ENCODE measurements at places on chromosomes 11 and 22.
A peak's percentile ranks its signal among the peaks of the same experiment; 100 is the strongest.

DNA sequence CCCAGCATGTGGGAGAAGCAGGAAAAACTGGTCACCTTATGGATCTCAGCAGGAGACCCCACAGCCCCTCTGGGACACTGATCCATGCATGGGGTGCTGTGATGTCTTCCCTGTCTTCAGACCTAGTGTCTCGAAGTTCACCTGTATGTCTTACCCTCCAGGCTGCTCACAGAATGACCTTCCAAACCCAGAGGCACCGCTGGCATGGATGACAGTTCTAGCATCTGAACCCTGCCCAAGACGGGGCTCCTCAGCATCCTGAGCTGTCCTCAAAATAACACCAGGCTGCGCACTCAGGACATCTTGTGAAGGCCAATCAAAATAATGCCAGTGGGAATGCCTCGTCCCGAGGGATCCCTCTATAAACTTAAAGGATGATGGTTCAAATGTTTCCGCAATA is 824.9 kb downstream of the TBC1D22A start:
- no peak for DNase-seq
- H3K27me3 ChIP-seq = no peaks in the 10 kb centered on the region
- H3K4me1 ChIP-seq = no peaks in the 10 kb centered on the region
- no peaks in the 10 kb centered on the region for H3K36me3 ChIP-seq

DNA sequence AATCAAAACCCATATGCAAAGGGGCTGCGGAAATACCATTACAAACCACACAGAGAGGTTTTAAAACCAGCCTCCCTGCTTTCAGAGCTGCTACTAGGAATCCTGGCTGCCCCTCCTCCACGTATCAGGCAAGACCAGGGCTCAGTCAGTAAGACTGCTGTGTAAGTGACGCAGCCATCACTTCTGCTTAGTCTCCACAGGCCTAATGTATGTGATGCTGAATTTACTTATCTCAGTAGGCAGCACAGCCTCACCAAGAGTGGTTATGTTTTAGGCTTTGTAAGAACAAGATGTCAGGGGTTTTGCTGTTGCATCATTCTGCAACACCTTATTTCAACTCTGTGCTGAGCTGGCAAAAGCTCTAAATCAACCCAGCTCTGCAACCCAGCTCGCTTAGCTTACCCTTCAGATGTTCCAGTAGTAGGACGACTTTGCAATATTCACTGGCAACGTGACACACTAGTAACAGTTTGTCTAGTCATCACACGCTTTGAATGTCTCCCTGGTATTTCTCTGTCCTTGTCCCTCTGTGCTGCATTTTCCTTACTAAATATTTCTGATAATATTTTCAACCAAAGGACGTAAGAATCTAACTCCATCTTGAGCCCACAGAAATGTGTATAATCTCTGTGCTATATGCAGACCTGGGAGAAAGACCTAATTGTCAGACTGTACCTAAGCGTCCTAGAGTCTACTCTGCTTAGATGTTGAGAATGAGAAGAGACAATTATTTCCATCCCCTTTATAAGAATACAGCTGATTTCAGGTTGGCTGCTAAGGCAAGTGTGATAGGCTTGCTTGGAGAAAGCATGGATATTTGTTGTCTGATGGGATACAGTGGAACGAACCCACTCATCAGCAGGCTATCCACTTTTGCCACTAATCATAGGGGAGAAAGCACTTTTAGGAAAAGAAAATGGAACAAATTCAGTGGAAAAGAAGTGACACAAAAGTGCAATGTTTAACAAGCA is 72.2 kb downstream of the LARGE2 start:
- no peak overlapping the region for H3K27ac ChIP-seq
- H3K4me3 ChIP-seq = no peak overlapping the region
- H3K27me3 ChIP-seq = no peaks in the 10 kb centered on the region
- no peaks in the 10 kb centered on the region for H3K4me1 ChIP-seq

GRCh38 chr22:39144101-39144767 is 8.2 kb downstream of the CBX7 start:
- H3K27ac ChIP-seq = peak overlapping the region; percentile 97
- H3K27me3 ChIP-seq = no peaks in the 10 kb centered on the region
- peaks cover 14% of the 10 kb centered on the region for H3K4me1 ChIP-seq
- no peaks in the 10 kb centered on the region for H3K36me3 ChIP-seq
- DNase-seq = peak; percentile 69

DNA sequence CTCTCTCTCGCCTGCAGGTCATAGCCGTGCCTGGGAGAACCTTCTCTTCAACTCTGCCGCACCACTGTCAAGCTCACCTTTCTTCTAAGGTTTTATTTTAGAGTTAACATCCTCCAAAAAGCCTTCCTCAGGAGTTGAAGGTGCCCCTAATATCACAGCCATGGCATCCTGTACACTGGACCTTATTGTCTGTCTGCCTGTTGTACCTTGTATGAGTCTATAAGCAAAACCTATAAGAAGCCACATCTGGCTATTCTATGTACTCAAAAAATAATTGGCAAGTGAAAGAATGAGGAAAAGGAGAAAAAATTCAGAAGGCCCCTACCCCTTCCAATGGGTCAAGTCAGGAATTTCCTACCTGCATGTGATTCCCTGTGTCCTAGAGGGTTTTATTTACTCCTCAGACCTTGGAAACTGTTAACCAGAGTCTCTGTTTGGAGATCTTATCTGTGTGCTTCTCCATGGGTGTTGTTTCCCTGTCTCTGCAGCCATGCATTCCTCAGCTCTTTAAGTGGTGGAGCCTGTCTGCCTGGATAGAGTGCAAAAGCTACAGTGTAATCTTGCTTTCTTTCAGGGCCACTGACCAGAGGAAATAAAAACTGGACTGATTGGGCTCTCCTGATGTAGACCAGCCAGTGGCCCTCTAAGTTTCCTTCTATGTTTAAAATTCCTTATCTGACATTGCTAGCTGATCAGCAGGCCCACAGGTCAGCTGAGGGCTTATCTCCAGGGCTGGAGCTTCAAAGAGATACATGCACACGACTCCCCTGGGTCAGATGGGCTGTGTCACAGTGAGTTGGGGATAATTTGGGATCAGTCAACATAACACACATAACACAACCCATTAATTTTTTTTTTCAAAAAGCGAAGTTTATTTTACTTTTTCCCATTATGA is 37.6 kb upstream of the TMEM135 start:
- no peaks in the 10 kb centered on the region for H3K36me3 ChIP-seq
- DNase-seq = no peak
- H3K4me1 ChIP-seq = peaks cover 2% of the 10 kb centered on the region
- H3K27ac ChIP-seq = no peak overlapping the region
- no peak overlapping the region for H3K4me3 ChIP-seq
- H3K27me3 ChIP-seq = no peaks in the 10 kb centered on the region

GRCh38 chr22:38088629-38089473 is 4.9 kb upstream of the SLC16A8 start:
- H3K4me3 ChIP-seq = no peak overlapping the region
- H3K27me3 ChIP-seq = peaks cover 10% of the 10 kb centered on the region
- no peaks in the 10 kb centered on the region for H3K4me1 ChIP-seq
- no peak overlapping the region for H3K27ac ChIP-seq

DNA sequence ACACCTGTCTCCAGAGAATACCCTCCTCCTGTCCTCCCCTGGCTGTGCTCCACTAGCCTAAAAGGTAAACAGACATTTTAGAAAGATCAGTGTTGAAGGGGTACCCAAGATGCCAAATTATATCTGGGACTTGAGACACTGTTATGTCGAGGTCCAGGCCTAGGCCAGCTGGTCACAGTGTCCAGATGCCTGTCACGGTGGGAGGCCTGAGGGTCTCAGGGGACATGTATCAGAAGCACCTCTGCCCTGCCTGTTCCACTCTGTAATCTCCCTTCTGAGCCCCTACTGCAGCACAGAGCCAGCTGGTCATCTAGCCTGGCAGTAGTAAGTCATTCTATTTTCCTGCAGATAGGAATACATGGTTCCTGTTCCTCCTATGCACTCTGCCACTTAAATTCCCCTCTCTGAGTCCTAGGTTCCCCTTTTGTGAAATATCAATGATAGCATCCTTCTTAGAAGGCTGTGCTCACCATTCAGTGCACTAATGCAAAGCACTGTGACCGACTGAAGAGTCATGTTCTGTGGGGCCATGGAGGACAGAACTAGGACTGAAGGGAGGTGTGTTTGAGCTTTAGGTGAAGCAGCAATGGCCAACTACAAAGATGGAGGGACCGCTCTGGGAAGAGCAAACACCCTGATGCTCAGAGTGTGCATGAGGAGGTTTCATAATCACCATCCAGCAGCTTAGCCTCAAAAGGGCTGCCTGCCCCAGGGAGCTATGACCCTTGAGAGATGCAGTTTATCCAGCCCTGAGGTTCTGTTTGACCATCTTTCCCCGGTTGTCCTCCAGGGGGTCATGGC is 44.8 kb upstream of the TUB start:
- no peak overlapping the region for H3K27ac ChIP-seq
- H3K27me3 ChIP-seq = peaks cover 2% of the 10 kb centered on the region
- no peak for DNase-seq

- H3K4me1 ChIP-seq = peaks cover 6% of the 10 kb centered on the region
- no peaks in the 10 kb centered on the region for H3K27me3 ChIP-seq
- H3K4me3 ChIP-seq = no peak overlapping the region
- DNase-seq = no peak
Measured at GRCh38 chr11:88169881-88170280, 5.4 kb downstream of the RAB38 start.

- peak overlapping the region; percentile 91 for H3K4me3 ChIP-seq
- H3K36me3 ChIP-seq = peaks cover 7% of the 10 kb centered on the region
- H3K4me1 ChIP-seq = peaks cover 28% of the 10 kb centered on the region
- no peak overlapping the region for H3K27ac ChIP-seq
- no peak for DNase-seq
Measured at GRCh38 chr11:17354601-17354991, 3.0 kb downstream of the NCR3LG1 start.

DNA sequence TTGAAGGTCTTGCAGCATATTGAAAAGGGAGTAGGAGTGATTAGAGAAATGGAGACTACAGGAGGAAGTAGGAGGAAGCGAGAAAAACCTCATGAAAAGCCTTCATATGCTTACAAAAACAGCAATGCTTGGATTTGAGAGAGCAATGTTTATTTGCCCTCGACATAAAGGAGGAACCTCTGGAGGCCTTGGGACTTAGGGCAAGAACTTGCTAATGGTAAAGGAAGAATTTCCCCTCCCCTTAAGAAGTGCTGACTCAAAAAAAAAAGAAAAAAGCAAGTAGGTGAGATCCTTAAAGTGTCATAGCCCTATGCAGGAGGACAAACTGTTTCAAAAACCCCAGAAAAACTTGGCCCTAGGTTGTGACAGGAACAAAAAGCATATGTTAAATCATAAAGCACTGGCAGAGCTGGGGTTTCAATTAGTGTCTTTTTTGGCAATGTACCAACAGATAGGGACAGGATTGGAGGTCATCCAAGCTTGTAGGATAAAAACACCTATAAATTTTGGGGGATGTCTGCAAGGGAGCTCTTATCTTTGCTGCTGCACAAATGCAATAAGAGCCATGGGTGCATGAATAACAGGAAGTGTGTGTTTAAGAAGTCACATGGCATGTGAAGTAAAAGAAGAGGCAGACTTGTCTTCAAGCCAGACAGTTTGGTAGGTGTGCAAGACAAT is 4.9 kb downstream of the GLYAT start:
- H3K4me1 ChIP-seq = peaks cover 16% of the 10 kb centered on the region
- H3K4me3 ChIP-seq = peak overlapping the region; percentile 0
- H3K27me3 ChIP-seq = no peaks in the 10 kb centered on the region
- H3K36me3 ChIP-seq = peaks cover 2% of the 10 kb centered on the region
- DNase-seq = no peak

DNA sequence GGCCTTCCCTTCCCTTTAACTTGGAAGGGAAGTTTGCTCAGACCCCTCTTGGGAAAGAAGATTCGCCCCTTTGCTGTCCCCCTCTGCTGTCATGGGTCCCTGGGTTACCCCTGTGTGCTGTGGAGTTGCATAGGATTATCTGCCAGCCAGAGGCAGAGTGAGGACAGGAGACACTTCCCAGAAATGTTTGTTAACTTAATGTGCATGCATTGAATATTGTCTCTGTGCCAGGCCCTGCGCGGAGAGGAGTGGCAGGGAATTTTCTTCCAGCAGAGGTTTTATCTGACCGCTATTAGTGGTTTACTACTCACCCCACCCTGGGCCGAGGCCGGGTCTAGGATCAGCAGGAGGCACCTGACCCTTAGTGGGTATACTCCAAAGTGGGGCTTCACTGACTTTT is 894.8 kb downstream of the TBC1D22A start:
- no peak overlapping the region for H3K27ac ChIP-seq
- no peaks in the 10 kb centered on the region for H3K4me1 ChIP-seq
- no peak overlapping the region for H3K4me3 ChIP-seq
- no peaks in the 10 kb centered on the region for H3K36me3 ChIP-seq

- peaks cover 25% of the 10 kb centered on the region for H3K27me3 ChIP-seq
- H3K4me3 ChIP-seq = no peak overlapping the region
- no peak overlapping the region for H3K27ac ChIP-seq
Measured at GRCh38 chr22:35930933-35931332, 97.7 kb downstream of the RBFOX2 start.

GRCh38 chr22:35641494-35642120 is 6.6 kb upstream of the APOL6 start:
- no peak overlapping the region for H3K27ac ChIP-seq
- H3K4me3 ChIP-seq = no peak overlapping the region
- no peak for DNase-seq
- H3K4me1 ChIP-seq = no peaks in the 10 kb centered on the region
- H3K27me3 ChIP-seq = peaks cover 2% of the 10 kb centered on the region
- H3K36me3 ChIP-seq = no peaks in the 10 kb centered on the region

- peaks cover 11% of the 10 kb centered on the region for H3K36me3 ChIP-seq
- H3K4me1 ChIP-seq = peaks cover 58% of the 10 kb centered on the region
- no peaks in the 10 kb centered on the region for H3K27me3 ChIP-seq
- no peak overlapping the region for H3K4me3 ChIP-seq
Measured at GRCh38 chr11:96260067-96260511, 82.9 kb downstream of the MAML2 start.

DNA sequence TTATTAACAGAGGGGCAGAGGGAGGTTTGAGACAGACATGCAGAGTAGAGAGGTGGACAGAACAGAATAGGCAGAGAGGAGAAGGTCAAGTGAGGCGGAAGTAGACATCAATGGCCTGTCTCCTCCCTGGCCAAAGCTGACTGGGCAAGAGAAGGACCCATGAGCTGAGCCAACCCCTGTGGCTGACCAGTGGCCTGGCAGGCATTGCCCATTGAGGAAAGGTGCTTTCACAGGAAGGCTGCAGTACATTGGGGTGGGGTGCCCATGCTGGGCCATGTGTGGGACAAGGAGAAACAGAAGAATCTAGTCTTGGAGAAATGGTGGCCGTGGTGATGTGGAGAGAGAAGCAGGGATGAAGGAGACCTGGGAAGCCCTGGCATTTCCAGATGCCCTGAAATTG is 76.0 kb downstream of the MYEOV start:
- H3K36me3 ChIP-seq = peaks cover 1% of the 10 kb centered on the region
- no peak overlapping the region for H3K27ac ChIP-seq
- H3K4me1 ChIP-seq = no peaks in the 10 kb centered on the region
- no peak for DNase-seq

GRCh38 chr11:82384308-82384707 is 349.4 kb downstream of the FAM181B start:
- H3K4me3 ChIP-seq = no peak overlapping the region
- H3K4me1 ChIP-seq = no peaks in the 10 kb centered on the region
- no peaks in the 10 kb centered on the region for H3K27me3 ChIP-seq
- no peak overlapping the region for H3K27ac ChIP-seq
- H3K36me3 ChIP-seq = no peaks in the 10 kb centered on the region

- peaks cover 7% of the 10 kb centered on the region for H3K4me1 ChIP-seq
- H3K27ac ChIP-seq = no peak overlapping the region
- H3K27me3 ChIP-seq = no peaks in the 10 kb centered on the region
- no peak overlapping the region for H3K4me3 ChIP-seq
- DNase-seq = peak; percentile 15
Measured at GRCh38 chr11:126361400-126361799, 5.9 kb downstream of the ST3GAL4 start.
